Ureter (tissue), 1 donor: ENCODE measurements at places on chromosomes 7 and 10. TPM values are rescaled to one million over a fixed set of nuclear protein-coding genes. Genes with fewer than 3 reads are reported as not detected.

DNA sequence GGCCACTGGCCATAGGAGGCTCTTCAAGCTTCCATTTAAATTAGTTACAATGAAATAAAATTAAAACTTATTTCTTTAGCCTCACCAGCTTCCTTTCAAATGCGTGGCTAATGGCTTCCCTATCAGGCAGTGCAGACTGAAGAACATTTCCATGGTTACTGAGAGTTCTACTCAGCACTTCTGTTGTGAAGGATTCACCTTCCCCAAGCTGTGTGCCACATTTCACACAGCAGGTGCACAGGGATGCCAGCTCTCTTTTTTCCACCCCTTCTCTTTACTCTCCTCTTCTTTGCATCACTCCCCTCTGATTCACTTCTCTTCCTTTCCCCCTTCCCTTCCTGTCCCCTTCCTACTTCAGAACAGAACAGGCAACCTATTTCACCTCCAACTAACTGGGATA is 833 bp downstream of the GDF2 start:
- DNase-seq = no peak

DNA sequence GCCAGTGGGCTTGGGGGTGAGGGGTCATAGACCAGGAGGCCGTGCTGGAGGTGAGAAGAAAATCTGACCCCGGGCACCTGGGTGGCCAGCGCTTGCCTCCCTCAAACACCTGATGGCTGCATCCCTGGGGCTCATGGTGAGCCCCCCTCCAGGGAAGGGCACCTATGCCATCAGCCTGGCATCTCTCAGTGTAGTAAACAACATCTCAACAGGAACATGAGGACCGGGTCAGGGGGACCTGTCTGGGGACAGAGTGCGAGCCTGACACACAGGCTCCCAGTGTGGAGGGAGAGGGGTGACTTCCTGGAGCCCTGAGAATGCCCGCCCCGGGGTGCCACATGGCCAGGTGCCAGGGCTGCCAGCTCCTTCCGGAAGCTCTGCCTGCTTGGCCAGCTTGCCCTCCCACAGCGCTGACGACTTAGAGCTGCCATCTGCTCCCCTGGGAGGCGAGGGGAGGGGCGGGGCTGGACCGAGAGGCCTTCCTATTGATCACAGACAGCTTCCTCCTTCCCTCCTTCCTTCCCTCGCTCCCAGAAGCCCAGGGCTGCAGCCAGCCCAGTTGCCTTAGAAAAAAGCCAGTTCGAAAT is 12.3 kb downstream of the STX1A start:
- DNase-seq = peak; percentile 92

DNA sequence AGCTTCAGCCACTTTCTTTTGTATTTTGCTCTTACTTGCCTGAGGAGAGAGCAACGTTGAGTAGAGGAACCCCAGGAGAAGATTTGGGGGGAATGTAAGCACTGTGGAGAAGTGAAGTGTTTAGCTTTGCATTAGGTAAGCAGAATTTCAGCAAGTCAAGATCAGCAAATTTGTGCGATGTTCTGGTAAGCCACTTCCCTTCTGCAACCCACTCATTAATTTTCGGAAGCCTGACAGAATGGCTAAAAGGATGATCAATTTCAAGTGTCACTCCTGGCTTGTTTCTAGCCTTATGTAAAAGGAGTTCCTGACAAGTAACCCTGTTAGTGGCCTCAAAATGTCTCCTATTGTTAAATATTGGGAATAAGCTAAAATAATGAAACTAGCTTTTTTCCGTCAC is 48.5 kb upstream of the NXPH1 start:
- DNase-seq = no peak

DNA sequence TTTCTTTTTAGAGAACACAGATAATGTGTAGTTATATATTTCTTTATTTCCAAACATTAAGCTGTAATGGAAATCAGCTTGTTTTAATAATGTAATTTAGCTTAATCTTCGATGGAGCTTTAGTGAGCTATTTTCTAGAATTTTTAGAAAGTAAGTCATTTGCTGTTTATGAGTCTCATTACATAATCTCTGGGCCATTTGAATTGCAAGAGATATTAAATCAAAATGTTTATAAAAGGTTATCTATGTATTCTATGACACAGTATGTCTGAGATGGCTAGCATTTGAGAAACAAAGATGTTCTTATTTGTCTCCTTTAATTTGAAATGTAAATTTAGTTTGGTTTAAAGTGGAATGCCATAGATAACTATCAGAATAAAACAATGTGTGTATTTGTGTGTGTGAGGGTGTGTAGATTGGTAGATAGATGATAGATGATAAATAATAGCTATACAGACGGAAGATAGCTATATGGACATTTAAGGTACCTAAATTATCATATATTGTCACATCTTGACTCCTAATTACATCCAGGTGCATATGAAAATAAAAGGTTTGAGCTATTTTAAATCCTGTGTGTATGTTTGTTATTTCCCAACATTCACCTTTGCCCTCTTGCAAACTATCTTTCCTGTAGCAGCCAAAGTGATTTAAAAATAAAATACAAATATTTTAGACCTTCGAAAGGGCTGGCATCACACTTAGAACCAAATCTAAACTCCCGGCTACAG is 478.0 kb upstream of the KLF6 start:
- no peak for DNase-seq

DNA sequence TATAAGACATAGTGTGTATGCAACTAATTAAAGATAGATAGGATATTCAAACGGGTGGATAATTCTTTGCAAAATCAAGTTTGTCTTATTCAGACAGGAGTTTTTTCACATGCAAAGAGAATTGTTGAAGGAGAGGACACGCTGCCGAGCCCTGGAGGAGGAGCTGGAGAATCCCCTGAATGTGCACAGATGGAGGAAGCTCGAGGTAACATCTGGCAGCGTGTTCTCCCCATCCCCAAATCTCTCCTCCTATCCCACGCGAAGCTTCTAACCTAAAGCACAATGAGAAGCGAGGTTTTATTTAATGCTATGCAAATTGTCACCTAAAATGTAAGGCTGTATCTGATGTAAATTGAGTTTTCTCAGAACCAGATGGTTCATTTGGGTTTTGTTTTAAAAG is 50.0 kb downstream of the CFAP58 start:
- no peak for DNase-seq

- DNase-seq = no peak
Measured at GRCh38 chr10:132681858-132682755, 103.8 kb downstream of the NKX6-2 start.

The TMEM130 gene
- 1.6 TPM for total RNA-seq

The SLC16A12 gene
- 0.08 TPM for total RNA-seq

The ADCY1 gene
- 4.6 TPM for total RNA-seq

The SLC26A3 gene
- 0.31 TPM for total RNA-seq
